Panc1 (cell line): ENCODE measurements at places on chromosomes 16 and 17. TPM values are rescaled to one million over a fixed set of nuclear protein-coding genes. Genes with fewer than 3 reads are reported as not detected.

DNA sequence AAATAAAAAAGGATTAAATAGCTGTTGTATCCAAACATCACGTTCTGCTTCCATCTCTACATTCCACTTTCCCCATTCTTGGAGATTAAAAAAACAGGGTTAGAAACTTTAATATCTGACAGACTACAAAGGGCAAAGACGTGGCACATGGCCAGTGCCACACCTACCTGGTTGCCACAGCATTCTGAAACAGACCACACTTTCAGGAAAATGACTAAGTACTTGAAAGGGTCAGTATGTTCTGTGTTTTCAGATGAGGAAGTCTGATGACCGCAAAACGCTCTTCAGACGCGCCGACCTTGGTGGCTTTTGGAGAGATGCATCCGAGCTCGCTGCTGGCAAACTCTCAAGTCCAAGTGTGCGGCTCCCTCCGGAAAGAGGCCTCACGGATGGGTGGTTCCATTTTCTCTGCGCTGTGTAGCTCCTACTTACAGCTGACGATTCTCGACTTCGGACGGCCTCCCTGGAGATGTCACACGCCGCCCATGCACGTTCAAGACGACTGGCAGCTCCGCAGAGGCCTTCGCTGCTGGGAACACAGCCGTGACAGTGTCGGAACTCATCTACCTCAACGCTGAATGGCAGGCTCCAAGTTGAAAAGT, 15.5 kb downstream of the MAP1LC3B start:
- no peak for DNase-seq

Gene KRTAP4-9
- not detected for total RNA-seq

Gene C16orf46
- total RNA-seq: 1.2 TPM

DNA sequence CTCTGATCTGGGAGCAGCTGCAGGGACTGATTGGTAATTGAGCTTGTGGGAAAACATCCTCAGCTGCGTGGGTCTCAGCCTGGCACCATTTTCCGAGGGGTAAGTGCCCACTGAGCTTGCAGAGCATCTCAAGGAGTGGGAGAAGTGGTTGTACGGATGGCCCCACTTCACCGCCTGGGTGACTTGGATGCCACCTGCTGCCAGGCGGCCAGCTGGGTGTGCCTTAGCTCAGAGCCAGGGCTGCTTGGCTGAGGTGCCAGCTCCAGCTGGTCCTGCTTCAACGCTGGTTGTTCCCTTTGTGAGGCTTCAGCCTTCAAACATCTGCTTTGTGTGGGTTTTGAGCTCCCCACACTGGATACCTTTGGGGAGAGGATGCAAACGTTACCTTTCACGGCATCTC, 482.7 kb upstream of the EEF2KMT start:
- DNase-seq: no peak

GRCh38 chr17:50192618-50193291, 8.7 kb downstream of the COL1A1 start:
- DNase-seq: no peak

- DNase-seq: no peak
Observed at GRCh38 chr16:77234611-77235010, 35.4 kb downstream of the SYCE1L start.

Gene RETREG3
- 42.3 TPM for total RNA-seq

GRCh38 chr16:22810226-22810625, 3.7 kb upstream of the HS3ST2 start:
- no peak for DNase-seq

GRCh38 chr16:84746875-84747274, 47.1 kb downstream of the USP10 start:
- no peak for DNase-seq

Gene LLGL2
- total RNA-seq: 201 TPM

Gene PRSS8
- 0.15 TPM for total RNA-seq

Gene NXN
- total RNA-seq: 126 TPM

GRCh38 chr17:74623693-74624093, at the start of gene CD300E:
Gene CD300E, minus strand, starts transcription at chr17:74623738. Its CDS starts 117 bp downstream, at chr17:74623621.
- DNase-seq: no peak
